Thoracic aorta (tissue), 2 donors: ENCODE measurements at places on chromosomes 3 and 15. TPM values are rescaled to one million over a fixed set of nuclear protein-coding genes. Genes with fewer than 3 reads are reported as not detected.
A peak's percentile ranks its signal among the peaks of the same experiment; 100 is the strongest.

ADAMTS7 gene
- total RNA-seq: 15.6 TPM

B3GNT5 gene
- total RNA-seq: 7.5 TPM

BMF gene
- total RNA-seq: 13.1 TPM

LEO1 gene
- total RNA-seq: 10.8 TPM

DNA sequence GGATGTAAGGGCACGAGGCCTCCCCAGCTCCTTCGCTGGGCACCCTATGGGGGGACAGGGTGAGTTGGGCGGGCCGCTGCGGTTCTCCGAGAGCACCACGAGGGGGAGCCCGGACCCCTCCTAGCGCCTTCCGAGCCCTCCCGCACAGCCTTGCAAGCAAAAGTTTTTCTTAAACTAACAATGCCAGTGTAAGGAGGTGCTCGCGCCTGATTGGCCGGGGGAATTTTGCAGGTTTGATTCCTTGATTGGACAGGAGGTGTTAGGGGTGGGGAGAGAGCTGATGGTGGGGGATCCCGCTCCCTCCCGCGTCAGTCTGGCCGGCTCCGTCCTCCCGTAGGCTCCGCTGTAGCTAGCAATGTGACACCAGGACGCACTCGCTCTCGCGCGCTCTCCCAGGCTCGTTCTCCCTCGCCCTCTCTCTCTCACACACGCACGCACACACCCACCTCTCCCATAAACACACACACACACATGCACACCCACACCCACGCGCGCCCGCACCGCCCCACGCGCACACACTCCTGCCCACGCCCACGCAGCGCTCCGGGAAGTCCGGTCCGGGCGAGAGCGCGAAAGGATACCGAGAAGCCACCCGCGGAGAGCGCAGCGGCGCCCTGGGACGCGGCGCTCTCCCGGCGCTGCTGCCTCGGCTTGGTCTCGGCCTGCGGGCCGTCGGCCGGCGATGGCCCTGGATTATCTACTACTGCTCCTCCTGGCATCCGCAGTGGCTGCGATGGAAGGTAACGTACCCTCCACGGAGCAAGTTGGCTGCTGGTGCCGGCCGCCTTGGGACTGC lies at the start of gene EPHB1:
Gene EPHB1 (plus strand): TSS at position 311 of the 796 bp plus-strand sequence.
- DNase-seq: peak; percentile 36

GRCh38 chr15:66831289-66831688 lies 129.3 kb downstream of the SMAD6 start:
- DNase-seq: no peak

- no peak for DNase-seq
These were observed 8.1 kb downstream of the RMDN3 start for GRCh38 chr15:40746916-40747418.

DNA sequence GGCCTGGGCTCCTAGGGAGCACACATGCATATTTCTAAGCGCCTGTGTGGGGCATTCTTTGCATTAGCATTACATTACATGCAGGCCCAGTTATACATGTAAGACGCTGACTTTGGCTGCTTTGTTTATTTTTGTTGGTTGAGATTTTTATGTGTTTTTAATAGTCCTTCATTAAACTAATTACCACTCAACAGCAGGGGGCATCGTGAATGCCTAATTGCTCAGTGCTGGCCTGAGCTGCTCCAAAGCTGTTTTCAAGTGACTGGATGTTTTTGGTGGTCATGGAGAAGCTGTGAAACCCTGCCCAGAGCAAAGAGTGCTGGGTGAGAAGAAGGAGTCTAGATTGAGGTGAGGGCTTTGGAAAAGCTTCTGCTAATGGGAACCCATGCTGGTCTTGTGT lies 41.5 kb downstream of the GPD1L start:
- no peak for DNase-seq

GRCh38 chr3:152048831-152049230 lies 175.4 kb downstream of the SUCNR1 start:
- no peak for DNase-seq
